Urothelium cell line (cell line): ENCODE measurements at places on chromosomes 5 and 9.

DNA sequence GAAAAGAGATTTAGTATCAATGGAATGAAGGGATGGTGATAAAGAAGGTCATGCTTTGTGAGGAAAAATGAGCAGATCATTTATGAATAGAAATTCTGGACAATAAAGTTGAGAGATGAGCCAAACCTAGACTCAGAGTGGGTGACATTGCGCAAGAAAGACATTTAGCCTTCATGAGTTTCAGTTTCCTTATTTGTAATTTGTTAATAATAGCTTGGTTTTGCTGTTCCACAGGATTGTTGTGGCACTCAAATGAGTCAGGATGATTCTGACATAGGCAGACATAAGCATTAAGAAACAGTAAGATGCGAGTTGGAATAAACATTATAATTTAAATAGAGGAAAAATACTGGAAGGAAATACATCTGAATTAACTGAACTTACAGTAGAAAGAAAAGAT, 34.8 kb downstream of the ITGA2 start:
- DNase-seq: no peak

DNA sequence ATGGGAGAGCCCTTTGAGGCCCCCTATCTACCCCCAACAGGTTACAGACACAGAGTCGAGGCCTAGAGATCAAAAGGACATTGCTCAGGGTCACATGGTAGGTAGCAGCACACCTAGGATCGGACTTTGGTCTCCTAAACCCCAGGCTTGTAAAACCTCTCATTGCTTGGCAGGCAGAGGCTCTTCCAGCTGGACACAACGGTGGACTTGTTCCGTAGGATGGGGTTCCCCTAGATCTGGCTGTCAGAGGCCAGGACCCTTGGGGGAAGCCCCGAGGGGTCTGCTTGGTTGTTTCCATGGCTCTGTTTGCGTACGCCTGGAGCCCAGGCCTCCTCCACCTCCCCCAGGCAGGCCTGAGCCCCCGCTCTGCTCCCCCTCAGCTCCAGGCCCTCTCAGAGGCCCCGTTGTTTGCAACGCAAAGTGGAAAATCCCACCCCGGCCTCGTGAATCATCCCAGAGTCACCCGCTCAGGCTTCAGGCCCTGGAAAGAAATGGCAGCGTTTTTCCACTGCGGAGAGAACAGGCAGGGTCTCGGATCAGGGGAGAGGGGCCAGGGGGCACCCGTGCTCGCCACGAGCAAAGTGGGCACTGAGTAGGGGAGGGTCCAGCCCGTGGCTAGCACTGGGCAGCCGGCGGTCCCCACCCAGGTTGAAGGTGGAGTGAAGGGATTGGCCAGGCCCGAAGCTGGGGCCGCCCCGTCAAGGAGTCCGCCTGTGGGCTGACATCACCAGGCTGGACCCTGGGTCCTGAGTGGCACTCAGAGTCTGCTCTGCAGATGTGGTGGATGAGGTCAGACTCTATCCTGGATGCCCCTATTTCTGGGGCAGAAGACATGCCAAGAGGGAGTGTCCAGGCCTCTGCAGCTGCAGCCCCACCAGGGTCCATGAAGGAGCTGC, 19.8 kb downstream of the COL27A1 start:
- DNase-seq: no peak

DNA sequence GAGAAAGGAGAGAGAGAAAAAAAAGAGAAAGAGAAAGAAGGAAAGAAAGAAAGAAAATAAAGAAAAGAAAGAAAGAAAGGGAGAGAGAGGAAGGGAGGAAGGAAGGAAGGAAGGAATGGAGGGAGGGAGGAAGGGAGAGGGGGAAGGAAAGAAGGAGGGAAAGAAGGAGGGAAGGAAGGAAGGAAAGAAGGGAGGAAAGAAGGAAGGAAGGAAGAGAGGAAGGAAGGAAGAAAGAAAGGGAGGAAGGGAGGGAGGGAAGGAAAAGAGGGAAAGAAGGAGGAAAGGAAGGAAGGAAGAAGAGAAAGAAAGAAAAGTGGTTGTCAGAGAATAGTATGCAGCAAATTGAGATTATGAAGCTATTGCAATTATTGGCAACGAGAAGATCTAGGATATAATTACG, 49.9 kb upstream of the NIPBL start:
- no peak for DNase-seq

DNA sequence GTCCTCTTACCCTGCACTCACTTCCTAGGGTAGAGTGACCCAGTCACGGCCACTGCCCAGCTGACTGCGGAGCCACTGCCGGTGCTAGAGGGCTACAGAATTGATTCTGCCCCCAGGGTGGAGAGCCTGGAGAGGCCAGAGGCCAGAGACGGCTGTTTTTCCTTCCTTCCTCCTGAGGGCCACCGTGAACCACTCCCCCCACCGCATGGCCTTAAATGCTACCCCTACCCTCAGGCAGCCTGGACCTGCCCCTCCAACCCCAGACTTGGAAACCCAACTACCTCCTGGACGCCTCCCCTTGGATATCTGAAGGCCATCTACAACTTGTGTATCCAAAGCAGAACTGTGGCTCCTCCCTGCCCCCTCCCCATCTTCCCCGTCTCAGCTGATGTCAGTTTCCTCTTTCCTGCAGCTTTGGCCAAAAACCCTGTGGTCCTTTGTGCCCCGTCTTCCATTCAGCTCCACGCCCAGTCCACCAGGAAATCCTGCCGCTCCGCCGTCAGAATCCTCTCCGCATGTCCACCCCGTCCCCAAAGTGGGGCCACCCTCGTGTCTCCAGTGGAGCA, 16.3 kb downstream of the SH2D3C start:
- DNase-seq: no peak

GRCh38 chr5:19886123-19886917, 101.7 kb downstream of the CDH18 start:
- DNase-seq: peak; percentile 18

DNA sequence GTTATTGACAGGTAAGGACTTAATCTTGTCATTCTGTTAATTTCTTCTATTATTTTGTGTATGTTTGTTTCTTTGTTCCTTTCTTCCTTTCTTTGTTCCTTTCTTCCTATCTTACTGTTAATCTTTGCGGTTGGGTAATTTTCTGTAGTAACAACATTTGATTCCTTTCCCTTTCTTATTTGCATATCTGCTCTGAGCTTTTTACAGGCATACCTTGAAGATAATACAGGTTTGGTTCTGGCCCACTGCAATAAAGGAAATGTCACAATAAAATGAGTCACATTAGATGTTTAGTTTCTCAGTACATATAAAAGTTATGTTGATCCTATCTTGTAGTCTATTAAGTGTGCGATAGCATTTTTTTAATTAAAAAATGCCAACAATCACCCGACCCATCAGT, 440.7 kb downstream of the NFIB start:
- no peak for DNase-seq

DNA sequence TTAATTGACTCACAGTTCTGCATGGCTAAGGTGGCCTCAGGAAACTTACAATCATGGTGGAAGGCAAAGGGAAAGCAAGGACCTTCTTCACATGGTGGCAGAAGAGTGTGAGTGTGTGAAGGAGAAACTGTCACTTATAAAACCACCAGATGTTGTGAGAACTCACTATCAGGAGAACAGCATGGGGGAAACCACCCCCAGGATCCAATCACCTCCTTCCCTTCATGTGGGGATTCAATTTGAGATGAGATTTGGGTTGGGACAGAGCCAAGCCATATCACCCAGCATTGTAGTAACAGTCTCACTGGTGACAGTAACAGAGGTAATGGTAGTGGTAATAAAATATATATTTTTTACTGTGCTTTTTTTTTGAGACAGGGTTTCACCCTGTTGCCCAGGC, 18.1 kb downstream of the ZBTB5 start:
- no peak for DNase-seq

GRCh38 chr5:128284236-128284635, 200.7 kb downstream of the SLC12A2 start:
- DNase-seq: no peak

DNA sequence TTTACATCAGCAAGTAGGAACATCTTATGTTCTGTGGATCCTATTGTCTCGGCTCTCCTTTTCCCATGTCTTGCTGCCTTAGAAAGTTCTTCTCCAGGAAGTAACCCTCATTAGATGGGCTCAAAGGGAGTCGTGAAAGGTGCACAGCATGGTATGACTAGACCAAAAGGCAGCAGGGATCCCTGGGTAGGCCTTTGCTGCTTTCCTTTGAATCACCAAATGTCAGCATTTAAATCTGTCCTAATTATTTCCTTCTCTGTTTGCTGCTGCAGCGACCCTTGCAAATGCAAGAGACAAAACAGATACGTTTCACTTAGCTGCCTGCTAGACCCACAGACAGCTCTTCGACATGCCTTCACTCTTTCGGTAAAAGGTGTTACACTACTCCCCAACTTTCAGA, 218.4 kb downstream of the ACTL7B start:
- DNase-seq: no peak

DNA sequence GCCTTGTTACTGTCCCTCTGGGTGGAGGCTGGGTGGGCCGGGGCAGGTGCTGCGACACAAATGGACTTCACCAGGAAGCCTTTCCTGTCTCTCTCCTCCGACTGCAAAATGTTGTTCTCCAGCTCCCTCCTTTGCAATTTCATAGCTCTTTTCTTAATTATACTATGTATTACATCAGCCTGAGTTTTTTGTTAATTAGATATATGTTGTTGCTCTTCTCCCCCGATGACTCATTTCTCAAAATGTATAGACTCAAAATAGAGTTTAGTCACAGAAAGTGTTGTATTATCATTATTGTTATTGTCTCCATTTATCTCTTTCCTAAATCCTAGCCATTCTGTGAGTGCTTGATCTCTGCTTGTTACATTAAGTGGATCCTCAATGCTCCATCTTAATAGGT, 122.4 kb upstream of the OSMR start:
- DNase-seq: no peak

- DNase-seq: peak; percentile 63
Measured at GRCh38 chr5:147576646-147577535, 67.0 kb upstream of the DPYSL3 start.

- no peak for DNase-seq
Measured at GRCh38 chr9:77021922-77022782, 2.7 kb downstream of the FOXB2 start.

- no peak for DNase-seq
Measured at GRCh38 chr9:88800329-88800682, 191.0 kb upstream of the S1PR3 start.

- no peak for DNase-seq
Measured at GRCh38 chr5:27318701-27319100, 280.3 kb upstream of the CDH9 start.

- DNase-seq: no peak
Measured at GRCh38 chr5:125554355-125554754, 807.9 kb upstream of the ZNF608 start.

DNA sequence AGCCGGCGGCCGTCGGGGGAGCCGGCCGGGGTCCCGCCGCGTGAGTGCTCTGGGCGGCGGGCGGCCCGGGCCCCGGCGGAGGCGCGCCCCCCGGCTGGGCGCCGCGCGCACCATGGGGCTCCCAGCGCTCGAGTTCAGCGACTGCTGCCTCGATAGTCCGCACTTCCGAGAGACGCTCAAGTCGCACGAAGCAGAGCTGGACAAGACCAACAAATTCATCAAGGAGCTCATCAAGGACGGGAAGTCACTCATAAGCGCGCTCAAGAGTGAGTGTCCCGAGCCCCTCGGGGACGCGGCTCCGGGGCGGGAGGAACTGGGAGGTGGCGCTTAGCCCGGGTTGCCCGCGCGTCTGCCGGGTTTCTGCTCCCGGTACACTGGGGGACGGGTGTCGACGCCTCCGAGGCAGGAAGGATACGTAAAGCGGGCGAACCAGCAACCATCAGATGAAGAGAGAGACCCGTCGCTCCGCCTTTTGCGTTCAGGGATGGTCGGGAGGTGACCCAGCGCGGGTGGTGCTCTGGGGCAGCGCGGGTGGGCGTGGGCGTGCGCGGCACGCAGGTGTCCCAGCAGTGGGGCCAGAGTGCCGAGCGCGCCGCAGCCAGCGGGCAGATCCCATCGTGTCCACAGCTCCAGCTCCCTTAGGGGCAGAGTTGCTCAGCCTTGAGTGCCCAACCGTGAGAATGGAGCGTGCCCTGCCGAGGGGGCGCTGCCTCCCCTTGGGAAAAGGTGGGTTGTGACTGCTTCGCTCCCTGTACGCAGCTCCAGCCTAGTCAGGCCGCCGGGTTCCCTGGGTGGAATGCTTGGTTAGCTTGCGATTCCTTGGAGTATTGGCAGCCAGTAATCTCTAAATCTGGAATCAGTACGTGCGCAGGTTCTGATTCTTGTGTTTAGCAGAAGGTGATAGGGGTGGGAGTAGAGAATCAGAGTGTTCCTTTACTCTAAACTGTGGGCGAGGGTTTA, 753 bp downstream of the ARHGAP26 start:
- DNase-seq: peak; percentile 35

DNA sequence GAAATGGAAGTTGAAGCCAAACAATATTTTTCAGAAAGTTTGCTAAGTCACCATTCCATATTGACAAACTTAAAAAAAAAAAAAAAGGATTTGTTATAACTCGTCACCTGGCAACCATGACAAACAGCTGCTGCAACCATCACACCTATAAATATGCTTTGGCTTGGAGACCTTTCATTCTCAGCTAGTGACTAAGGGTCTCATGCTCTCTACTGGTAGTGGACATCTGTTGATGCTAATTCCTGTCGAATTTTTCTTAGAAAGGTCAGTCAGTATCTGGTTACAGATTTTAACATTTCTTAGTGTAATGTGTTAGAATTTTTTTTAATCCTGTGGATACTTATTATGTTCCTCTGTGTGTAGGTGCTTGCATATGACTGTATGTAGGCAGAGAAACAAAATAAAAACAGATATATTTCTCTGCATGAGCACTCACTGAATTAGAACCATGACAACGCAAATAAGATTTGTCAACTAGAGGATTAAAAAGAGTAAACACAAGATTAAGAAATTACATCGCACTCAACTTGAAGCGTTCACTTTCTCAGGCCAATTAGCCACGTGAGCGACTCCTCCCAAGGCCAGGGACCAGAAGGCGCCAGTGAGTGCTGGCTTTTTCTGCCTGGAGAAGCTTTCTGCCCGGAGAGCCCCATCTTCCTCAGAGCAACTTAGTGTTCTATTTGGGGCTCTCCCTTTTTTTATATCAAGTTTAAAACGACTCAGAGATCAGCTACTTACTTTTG, 27.0 kb upstream of the ZNF622 start:
- peak; percentile 26 for DNase-seq

GRCh38 chr5:39801306-39801705, 376.5 kb upstream of the DAB2 start:
- DNase-seq: no peak

DNA sequence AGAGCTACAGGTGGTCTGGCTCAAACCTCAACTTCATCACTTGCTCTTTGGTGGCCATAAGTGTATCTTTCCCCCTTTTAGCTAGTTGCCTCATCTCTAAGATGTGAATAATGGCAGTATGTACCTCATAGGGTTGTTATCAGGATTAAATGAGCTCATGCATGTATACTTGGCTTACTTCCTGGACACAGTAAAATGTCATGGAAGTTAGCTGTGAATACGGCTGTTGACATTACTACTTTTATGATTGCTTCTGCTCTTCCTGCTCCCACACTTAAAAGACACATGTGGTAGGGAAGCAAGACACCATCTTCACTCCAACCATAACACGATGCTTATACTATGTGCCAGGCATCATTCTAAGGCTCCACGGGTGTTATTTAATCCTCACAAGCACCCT, 114.5 kb upstream of the GPR151 start:
- no peak for DNase-seq

- no peak for DNase-seq
Measured at GRCh38 chr5:16713386-16713928, 96.7 kb upstream of the RETREG1 start.

GRCh38 chr9:112173489-112174221, 1.4 kb downstream of the SUSD1 start:
- no peak for DNase-seq

GRCh38 chr5:67425514-67425913, 228.9 kb upstream of the CD180 start:
- DNase-seq: no peak

- DNase-seq: no peak
Measured at GRCh38 chr9:87796196-87796595, 70.3 kb downstream of the CTSL start.
